ENCODE measurements at places on chromosomes 7 and 10. TPM values are rescaled to one million over a fixed set of nuclear protein-coding genes. Genes with fewer than 3 reads are reported as not detected.

DNA sequence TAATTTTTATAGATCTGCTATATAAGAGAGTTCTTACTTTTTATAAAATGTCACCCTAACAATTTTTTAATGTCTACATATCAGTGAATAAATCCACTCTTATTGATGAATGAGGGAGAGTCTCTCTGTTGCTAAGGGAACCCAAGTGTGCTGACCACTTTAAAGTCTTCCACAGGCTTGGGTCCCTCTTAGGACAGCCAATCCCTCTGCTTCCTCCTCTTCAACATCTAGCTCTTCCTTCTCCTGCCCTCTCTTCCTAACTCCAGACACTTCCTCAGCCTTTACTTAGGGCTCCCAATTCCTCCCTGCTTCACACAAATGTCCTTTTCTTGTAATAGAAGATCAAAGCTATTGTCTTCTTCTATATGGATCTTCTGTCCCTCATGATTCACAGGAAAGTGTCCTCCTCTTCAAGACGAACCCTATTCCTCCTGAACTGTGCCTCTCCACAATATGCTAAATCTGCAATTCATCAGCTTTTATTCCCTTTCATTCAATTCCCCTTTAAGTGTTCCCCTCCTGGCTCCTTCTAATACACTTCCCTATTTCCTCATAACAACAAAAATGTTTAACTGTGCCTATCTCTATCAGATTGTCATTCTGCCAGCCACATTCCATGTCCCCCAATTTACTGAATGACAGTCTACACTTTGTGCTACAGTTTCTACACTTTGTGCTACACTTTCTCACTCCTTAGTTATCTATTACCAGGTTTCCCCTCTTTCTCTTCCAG is 37.7 kb downstream of the CDK6 start:
- DNase-seq, result no peak

GRCh38 chr7:101114492-101114891 is 12.4 kb upstream of the SERPINE1 start:
- no peak for DNase-seq

DNA sequence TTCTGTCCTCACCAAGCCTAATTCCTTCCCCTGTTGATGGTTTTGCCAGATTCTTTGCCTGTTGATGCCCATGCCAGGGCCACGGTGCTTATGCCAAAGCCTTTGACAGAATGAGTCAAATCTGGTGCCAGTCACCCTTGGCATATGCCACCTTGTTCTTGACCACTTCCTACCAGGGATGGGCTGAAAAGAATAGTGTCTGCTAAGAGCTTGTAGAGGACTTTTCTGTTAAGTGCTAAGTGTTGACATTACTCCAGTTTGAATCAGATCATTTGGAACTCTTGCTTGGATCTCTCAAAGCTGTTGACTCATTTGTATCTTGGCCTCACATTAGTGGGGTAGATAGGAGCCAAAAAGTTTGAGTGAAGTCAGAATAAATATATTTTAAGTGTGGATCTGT is 661.2 kb downstream of the AUTS2 start:
- no peak for DNase-seq

DNA sequence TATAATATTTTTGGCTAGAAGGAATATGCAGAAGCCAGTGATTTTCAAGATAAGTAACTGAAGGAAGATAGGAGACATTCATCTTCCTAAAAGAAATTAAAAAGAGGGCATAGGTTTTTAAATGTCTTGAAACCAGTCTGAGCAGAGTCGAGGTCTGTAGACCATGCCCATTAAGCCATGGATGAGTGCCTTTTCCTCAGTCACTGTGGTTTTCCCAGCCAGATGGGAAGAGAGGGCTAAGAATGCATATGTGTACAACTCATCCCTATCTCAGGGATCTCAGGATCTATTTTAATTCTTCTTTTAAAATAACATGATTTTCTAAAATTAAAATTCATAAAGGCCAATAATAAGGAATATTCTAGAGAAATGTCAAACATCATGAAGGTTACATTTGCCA is 112.8 kb downstream of the PPP1R3A start:
- DNase-seq, result no peak

DNA sequence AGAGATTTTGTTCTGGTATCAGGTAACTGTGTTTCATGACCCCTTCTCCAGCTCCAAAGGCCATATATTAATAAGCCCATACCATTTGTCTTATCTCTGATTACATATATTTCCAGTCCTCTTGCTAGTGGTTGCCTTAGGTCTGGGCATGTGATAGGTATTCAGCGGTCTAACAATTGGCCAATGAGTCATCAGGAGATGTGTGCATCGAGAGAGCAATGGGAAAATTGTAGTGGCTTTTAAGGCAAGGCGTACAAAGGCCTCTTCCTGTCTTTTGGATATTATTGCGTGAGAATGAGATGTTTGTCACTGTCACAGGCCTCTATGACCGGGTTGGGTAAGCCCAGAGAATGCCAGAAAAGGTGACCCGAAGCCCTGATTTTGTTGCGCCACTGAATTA is 38.6 kb upstream of the SFRP5 start:
- DNase-seq, result no peak

DNA sequence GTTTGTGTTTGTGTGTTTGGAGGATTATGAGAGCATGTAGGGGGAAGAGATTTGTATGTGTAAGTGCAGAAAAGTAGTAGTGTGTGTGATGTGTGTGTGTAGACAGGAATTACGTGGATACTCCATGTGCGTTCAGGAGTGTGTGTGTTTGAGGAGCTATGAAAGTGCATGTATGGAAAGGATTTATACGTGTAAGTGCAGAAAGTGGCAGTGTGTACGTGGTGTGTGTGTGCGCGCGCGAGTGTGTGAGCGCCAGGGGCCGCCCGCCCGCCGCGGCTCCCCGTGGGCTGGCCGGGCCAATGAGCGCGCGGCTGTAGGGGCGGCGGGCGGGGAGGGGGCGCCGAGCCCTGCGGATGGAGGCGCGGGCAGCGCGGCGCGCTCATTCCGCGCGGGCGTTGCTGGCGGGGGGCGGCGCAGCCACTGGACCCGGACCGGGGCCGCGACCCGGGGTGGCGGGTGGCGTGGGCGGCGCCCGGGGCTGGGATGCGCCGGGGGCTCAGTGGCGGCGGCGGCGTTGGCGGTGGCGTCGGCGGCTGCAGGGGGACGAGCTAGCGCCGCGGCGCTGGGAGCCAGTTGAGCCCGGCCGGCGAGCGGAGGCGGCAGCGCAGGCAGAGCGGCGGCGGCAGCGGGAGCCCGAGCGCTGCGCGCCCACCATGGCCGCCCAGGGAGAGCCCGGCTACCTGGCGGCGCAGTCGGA is at the start of gene BICC1:
BICC1 (plus strand) TSS at position 382 of the 697 bp plus-strand sequence; CDS start at position 654, 272 bp downstream.
- no peak for DNase-seq

DNA sequence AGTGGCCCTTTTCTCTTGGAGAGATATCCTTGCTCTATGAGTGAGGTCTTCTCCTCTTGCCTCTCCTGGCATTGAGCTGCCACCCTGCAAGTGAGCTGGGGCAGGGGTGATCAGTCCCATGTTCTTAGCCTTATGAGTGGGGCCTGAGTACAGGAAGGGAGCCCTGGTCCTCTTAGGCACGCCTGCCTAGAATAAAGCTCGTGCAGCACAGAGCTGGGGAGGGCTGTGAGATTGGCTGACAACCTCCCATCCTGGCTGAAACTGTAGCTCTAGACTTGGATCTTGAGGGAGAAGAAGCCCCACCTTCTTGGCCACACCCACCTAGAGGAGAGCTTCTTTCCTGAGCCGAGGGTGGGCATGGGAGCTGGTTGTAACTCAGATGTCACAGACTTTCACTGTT is 305.0 kb upstream of the ZNF32 start:
- no peak for DNase-seq

DNA sequence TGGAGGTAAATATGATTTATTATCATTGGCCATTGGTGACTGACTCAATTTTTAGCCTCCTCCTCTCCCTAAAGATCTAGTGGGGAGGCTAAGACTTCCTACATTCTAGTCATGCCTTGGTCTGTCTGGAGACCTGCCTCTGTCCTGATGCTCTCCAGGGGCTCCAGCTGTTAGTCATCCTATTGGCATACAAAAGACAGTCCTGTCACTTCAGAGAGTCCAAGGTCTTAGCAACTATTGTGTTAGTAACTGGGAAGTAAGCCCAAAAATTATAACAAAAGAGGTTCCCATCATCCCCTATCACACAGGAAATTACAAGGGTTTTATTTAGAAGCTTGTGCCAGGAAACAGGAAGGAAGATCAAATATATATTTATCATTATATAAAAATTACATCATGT is 400.6 kb upstream of the VSTM2A start:
- no peak for DNase-seq

The LLCFC1 gene
- total RNA-seq, result not detected

DNA sequence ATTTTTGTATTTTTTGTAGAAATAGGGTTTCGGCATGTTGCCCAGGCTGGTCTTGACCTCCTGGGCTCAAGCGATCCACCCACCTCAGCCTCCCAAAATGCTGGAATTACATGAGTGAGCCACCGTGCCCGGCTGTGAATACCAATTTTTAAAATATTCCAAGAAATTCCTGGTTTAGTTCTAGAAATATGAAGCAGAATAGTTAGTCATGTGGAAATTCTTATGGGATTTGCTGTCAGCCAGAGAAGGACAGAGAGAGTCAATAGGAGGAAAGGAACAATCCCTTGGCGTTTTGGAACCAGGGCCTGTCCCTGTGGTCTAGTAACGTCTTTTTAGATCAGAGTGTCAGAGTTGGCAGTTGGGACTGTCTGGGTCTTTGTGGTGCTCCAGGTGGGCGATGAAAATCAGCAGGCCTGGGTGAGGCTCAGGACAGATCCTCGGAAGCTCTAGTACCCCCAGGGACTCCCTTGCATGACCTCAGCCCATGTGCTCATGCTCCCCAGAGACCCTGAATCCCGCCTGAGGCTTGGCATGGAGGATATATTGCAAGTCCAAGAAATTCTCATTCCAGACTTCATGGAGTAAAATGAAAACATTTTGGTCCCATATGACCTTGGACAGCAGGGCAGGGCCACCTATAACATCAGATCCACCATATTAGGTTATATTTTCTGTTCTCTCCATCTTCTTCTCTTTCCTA is 7.8 kb downstream of the NODAL start:
- no peak for DNase-seq

The AQP1 gene
- 0.13 TPM for total RNA-seq

The UTF1 gene
- 0.17 TPM for total RNA-seq

DNA sequence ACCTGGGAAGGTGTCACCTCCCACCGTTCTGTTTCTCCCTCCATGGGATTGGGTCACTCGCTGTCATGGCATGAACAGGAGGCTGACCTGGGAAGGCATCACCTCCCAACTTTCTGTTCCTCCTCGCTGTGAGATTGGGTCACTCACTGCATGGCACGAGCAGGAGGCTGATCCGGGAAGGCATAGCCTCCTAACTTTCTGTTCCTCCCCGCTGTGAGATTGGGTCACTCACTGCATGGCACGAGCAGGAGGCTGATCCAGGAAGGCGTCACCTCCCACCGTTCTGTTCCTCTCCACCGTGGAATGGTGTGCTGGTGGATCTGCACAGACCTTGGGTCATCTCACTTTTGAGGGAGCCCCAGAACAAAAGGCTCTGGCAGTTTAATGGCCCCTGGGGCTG is 239.2 kb upstream of the PRKCQ start:
- DNase-seq, result no peak

DNA sequence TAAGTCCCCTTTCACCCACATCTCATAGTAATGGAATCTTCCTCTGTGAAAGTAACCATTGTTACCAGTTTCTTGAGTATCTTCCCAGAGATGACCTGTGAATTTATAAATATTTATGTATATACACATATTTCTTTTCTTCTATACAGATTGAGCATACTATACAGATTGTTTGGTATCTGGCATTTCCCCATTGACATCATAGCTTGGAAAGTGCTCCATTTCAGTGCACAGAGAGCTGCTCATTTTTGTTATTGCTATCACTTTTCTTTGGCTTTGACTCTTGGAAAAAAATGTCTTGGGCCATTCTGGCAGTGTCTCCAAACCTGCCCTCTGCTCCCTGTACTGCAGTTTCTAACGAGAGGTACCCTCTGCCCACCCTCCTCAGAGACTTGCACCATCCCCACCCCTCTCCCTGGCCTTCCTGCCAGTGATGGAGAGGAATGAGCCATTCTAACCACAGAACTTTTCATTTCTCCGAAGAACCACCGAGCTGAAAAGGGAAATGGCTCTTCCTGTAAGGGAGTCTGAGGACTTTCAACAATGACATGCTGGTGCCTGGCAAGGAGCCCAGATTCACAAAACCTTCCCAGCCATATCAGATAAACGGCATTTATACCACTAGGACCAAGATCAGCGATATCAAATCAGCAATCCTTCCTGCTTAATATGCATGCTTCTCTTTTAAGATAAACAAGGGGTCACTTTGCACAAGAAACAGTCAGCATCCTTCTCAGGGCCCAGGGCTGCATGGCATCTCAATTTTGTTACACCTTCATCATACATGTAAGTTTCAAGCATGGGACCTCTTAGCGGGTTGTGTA is 19.7 kb upstream of the CCSER2 start:
- DNase-seq, result peak; percentile 37

- peak; percentile 40 for DNase-seq
Measured at GRCh38 chr10:101272229-101272868, 43.1 kb upstream of the LBX1 start.

Measured in activated T-helper 1 cell treated with anti-CD3 and anti-CD28 coated beads, Interleukin-12 subunit alpha, Interleukin-12 subunit beta, Interleukin-2, Interleukin-4 antibody, amounts not matched to agents 30 ng/mL and 10 ng/mL and 1 ng/mL, durations not matched to agents 14 hours and 24 hours and 36 hours (primary cell).